Stimulated activated CD8-positive, alpha-beta memory T cell treated with anti-CD3 and anti-CD28 coated beads, Interleukin-4, amount 100 ng/mL, for 4 hours (primary cell): ENCODE measurements at places on chromosomes 5 and 9.

GRCh38 chr5:38853753-38854470 is 8.1 kb downstream of the OSMR start:
- no peak for DNase-seq

DNA sequence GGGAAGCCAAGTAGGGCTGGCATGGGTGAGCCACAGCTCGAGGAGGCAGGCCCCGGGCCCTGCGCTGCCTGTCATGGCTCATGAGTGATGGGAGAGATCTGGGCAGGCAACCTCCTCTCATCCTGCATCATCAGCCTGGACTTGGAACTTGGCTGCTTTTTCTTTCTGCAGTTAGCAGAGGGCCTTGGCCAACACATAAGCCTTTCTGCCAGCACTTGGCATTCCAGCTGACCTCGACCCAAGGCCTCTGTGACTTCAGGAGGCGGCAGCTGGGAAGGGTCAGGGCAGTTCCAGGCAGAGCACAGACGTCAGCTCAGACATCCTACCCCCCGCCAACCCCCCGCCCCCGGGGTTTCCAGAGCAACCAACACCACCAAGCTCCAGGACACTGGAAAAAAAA is 7.6 kb downstream of the S1PR3 start:
- DNase-seq: no peak

GRCh38 chr9:125942125-125942524 is 195.0 kb downstream of the PBX3 start:
- no peak for DNase-seq

DNA sequence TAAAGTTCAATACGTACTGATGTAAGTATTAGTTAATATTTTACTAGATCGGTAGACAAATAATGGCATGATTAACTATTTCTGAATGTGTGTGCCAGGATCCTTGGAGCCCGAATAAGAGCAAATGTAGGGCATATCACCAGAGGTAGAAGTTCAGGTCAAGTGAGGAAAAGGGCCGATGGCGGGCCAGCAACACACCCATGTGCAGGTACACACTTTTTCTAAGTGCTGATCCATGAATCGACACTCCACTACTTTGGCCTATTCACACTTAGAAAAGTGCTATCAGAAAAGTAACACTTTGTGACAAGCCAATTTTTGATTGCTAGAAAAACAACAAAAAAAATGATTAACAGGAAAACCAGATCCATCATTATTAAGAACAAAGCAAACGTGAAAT is 150.3 kb downstream of the AUH start:
- DNase-seq: no peak

DNA sequence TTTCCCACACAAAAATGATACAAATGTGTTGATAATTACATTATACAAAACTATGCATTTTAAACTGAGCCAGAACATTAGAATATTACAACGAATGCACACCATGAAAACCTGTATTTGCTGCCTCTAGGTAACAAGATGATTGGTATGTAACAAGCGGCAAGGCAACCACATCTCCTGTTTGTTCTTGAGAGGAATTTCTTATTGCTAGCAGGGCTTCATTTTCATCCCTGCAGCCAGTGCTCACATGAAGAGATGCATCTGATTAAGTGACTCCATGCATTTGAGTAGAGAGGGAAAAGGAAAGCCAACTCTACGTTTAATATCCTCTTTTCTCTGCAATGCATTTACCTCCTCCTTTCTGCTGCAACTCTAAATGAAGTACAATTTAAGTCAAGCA is 36.6 kb downstream of the FRMD3 start:
- no peak for DNase-seq

DNA sequence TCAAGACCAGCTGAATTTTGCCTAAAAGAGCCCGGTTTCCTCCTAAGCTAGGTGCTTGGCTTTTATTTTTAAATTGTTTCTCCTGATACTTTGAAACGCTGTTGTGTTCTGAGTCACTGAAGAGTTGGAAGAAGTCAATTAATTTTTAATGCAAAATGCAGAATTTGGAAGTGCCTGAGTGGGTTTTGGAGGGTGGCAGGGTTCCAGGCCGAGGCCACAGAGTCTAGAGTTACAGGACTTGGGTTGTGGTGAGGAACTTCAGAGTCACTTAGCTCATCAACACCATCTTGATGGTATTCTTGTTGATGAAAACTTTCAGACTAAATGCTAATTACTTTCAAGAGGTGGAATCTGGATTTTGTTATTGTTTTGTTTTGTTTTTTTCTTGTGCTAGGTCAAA is 130.6 kb downstream of the PDZD2 start:
- DNase-seq: no peak

GRCh38 chr5:173922527-173922926 is 34.4 kb downstream of the CPEB4 start:
- no peak for DNase-seq

DNA sequence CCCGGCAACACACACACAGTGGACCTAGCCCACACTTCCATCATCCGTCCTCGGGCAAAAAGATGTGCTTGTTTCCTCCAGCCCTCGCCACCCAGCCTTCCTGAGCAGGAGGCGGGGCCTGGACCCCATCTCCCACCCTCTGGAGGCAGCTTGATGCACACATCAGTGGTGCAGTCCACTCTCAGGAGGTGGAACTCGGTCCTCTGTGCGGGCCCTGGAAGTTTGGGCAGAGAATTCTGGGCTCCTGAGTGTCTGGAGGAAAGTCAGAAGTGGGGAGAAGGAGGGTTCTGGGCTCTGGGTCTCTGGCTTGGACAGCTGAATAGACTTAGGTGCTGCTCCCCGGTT is 54.0 kb upstream of the NEURL1B start:
- DNase-seq: no peak

- DNase-seq: no peak
Measured at GRCh38 chr9:12652973-12653372, 40.2 kb upstream of the TYRP1 start.

- no peak for DNase-seq
Measured at GRCh38 chr5:102617191-102618187, 118.7 kb upstream of the SLCO6A1 start.

DNA sequence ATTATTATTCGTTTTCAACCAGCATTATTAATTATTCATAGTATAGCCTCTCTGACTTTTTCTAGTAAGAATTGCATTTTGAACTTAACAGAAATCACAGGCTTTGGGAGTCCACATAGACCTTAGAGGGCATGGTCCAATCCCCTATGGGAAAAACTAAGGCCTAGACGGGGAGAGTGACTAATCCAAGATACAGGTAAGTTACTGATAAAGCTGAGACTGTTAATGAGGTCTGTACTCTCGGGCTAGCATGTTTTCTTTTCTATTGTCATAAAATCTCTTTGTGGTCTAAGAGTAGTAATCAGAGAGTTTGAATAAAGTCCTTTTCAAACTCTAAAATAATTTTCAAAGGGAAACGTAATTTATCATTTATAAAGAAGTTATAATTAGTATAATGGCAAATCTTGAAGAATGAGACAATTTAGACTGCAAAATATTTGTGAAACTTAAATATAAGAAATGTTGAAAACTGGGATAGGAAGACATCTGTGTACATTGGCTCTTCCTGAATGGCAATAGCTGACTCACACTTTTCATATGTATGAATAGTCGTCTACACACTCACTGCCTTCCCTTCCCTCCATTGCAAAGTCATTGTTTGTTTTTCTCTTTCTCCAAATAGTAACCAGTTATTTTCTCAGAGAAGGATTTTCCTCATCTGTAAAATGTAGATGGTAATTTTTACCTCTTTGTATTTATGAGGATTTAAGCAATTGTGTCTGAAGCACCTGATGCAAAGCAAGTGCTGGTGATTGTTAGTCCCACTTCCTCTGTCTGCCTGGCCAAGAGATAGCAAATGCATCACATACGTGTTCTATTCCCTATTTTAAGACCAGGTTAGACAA is 207.9 kb upstream of the CD180 start:
- no peak for DNase-seq

GRCh38 chr5:177604116-177604521 is 4.2 kb downstream of the B4GALT7 start:
- no peak for DNase-seq

DNA sequence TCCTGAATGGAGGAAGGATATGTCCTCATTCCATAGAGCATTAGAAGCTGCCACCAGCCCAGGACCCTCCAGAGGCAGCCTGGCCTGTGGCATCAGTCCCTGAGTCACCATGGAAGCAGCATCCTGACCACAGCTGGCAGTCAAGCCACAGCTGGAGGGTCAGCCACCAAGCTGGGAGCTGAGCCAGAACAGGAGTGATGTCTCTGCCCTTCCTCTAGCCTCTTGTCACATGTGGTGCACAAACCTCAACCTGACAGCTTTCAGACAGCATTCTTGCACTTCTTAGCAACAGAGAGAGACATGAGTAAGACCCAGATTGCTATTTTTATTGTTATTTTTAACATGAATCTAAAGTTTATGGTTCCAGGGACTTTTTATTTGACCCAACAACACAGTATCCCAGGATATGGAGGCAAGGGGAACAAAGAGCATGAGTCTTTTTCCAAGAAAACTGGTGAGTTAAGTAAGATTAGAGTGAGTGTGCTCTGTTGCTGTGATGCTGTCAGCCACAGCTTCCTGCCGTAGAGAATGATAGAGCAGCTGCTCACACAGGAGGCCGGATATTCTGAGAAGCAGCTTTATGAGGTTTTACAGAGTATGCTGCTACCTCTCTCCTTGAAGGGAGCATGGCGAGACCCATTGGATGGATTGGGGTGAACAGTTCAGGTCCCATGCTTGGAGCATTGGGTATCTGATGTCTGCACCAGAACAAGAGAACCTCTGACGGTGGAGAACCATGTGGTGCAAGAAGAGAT is 13.0 kb upstream of the CYFIP2 start:
- DNase-seq: no peak

DNA sequence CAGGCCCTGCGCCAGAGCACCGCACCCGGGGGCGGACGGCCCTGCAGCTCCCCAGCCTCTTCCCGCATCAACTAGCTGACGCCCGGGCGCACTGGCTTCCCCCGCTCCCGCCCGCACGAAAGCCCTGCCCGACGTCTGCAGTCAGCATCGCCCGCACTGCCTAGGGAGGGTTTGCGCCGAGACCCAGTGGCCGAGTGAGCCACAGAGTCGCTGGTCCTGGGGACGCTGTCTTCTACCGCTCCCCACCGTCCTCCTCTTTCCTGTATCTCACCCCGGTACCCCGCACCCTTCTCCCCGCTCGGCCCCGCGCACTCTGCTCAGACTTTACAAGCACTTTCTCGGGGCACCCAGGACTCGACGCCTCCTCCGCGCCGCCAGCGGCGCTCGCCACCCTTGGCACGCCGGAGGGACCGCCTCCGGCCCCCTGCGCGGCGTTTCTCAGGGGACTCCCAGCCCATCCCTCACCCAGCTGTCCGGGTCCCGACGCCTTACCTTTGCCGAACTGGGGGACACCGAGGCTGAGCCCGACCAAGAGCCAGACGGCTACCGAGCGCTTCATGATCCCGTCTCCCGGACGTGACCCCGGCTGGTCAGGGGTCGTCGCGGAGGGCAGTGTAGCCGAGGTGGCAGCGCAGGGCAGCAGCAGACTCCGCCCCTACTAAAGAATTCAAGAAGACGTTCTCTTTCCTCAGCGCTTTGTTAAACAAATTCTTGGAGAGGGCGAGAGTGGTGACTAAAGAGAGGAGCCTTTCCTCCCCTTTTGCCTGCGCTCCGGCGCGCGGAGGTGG is 670 bp downstream of the EDIL3 start:
- no peak for DNase-seq

DNA sequence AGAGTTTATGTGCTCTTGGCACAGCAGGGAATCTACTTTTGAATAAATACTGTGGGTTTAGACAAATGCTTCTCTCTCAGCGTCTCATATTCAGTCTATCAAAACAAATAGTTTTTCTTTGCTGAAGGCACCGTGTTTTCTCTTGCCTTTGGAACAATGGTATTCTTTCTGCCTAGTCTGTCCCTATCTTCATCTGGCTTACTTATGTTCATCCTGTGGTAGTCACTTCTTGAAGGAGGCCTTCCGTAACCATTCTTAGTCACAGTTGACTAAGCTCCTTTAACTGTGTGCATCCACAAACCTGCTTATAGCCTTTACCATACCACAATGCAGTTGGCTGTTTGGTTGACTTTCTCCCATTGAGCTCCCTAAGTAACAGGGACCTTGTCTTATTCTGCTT is 45.9 kb downstream of the LARP1 start:
- DNase-seq: no peak

DNA sequence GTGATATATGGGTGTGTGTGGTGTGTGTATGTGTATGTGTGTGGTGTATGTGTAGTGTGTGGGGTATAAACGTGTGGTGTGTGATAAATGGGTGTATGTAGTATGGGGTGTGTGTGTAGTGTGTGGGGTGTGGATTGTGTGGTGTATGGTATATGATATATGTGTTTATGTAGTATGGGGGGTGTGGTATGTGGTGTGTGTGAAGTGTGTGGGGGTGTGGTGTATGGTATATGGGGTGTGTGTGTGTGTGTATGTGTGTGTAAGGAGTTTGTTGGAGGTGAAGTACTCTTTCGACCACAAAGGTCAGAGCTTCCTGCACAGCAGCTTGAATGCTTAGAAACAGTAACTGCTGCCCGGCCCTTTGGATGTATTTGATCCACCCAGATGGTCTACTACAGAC is 145.2 kb upstream of the IQGAP2 start:
- DNase-seq: no peak

GRCh38 chr9:16126042-16126441 is 573.2 kb downstream of the CCDC171 start:
- no peak for DNase-seq
